Renal cortex interstitium (tissue), 15 donors: ENCODE measurements at places on chromosomes 5 and 9.

DNA sequence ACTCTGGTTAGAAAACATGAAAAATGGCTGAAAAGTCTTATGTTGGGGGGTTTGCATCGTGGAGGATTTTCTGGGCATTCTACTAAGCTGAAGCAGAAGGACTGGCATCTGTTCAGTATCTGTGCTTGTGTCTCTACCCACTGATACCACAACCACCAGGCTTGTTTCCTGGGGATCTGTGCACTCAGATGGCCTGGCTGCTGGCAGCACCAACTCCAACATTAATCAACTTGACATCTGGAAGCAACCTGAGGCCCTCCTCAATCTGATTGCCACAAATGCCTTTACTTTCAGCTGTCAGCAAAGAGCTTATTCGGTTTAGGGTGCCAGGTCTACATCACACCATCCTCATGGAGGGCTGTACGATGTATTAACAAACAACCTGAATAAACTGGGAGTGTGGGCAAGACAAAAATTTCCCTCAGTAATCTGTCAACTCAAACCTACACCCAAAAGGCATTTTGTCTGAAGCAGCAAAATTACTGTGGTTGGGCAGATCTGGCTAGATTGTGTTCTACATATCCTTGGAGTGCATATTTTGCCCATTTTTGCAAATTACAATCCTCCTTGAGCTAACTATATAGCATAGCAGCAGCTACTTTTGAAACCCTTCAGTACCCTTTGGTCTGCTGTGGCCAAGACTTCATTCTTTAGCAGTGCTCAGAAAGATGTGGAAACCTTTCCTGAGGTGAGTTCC lies 74.6 kb downstream of the FOXD1 start:
- no peak for DNase-seq

- DNase-seq, result no peak
These were observed 736.0 kb upstream of the ARRDC3 start for GRCh38 chr5:92119110-92119509.

GRCh38 chr9:112140936-112141335 lies 34.2 kb downstream of the SUSD1 start:
- no peak for DNase-seq

GRCh38 chr9:135994501-135995192 lies 33.5 kb upstream of the UBAC1 start:
- DNase-seq, result no peak

- DNase-seq, result peak; percentile 77
These were observed at the start of gene KCNN2 for GRCh38 chr5:114361724-114362196. TSS of gene KCNN2 (plus strand) at chr5:114362070. CDS start at chr5:114362140, 70 bp downstream.

DNA sequence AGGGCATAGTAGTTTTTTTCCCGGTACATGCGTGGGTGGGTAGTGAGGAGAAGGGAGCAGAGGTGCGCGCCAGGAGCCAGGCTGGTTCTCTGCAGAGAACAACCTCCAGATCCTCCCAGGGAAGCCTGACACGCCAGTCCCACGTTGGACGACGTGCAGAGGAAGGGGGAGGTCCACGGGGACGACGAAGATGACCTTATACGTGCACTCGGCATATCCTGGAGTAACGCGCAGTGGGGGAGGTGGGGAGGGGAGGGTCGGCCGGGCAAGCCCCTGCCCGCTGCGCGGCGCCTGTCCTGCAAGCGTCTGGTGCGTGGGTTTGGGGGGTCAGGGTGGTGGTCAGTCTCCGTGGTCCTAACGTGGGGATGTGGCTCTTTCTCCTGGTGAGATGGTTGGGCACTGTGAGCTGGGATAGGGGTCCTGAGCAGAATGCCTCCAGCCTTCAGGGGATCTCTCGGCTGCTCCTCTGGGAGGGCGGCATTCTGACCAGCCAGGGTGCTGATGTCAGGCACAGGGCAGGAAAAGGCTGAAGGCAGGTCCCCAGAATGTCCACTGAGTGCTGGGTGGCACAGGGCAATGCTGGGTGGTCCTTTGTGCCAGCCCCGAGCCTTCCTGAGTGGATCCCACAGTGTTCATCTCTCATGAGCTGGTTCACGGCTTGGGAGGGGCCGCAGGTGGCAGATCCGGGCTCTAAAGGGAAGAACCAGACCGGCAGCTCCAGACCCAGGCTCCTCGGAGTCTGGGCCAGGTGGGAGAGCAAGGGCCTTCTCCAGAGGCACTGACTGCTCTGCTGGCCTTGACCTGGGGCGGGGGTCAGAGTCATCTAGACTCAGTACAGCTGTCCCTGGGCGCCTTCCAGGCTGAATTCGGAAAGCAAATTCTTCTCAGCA lies 10.5 kb upstream of the SCGB3A1 start:
- no peak for DNase-seq
